ENCODE measurements at places on chromosomes 12 and 14.

DNA sequence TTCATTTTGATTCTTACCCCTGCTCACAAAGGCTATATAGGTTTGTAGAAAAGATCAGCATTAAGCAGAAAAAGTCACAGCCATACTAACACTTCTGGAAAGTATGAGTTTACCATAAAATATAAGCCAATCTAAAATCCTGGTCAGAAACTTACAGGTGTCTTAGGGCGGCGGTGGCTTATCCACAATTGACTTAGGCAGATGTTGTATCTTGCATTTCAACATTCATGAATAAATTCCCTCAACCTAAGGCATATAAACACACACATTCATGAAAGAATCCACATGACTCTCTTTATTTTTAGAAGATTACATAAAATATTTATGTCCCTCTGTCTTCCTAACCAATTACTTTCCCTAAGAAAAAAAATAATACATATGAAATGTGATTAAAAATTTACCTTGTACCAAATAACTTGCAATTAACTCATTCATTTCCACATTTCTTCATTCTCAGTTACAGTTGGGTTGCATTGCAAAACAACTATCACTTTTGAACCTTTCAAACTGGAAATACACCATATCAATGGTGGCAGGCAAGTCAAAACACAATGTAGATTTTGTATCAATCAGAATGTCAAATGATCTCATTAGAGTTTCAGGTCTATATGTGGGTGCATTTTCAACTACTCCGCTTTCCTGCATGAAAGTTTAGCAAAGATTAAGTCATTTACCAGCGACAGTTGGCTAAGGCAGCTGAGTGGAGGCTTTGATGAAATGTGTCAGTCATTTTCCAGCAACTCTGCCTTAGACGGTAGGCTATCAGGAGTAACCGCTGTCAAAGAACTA is 124.4 kb downstream of the SLC15A5 start:
- DNase-seq: no peak

DNA sequence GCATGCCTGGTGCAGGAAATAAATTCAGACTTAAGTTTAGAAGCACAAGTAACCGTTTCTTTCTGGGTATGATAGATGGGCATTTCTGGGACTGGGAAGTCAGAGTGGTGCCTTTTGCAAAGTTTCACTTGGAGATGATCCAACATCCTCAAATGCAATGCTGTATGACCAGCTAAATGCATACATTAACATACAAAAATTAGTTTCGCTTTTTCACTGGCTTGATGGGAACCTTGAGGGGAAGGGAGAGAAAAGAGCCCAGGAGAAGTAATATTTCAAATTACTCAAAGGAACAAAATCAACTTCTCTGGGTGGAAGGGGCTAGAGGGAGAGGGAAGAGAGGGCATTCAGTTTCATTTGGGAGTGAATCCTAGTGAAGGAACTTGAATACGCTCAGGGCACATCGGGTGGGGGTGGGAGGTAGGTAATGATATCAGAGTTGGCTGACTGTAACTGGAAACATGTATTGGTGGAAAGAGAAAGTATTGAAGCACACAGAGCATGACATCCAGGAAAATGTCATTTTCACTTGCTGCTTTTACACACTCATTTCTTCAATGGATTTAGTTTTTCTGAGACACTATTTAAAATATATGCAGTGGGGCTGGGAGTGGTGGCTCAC is 175.5 kb downstream of the PTPRO start:
- DNase-seq: no peak

GRCh38 chr12:59075968-59076490 is 155.7 kb upstream of the LRIG3 start:
- DNase-seq: no peak

- DNase-seq: no peak
Observed at GRCh38 chr12:54071942-54072341, 18.3 kb downstream of the HOXC4 start.
